ENCODE measurements at places on chromosomes 5 and 9.

DNA sequence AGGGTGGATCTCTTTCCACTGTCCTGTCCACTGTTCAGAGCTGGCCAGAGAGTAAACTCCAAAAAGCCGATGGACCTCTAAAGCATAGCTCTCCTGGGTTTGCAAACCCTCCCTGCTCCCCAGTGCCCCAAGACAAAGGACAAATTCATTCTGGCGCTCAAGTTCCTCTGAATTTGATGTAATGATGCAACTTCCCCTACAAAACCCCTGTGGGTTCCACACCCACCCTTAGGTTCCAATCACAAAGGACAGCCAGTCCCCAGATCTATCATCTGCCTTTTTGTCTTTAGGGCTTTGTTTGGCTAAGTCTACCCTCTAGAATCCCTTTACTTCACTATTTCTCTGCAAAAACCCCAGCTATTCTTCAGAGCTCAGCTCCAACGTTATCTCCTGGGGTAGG is 57.4 kb upstream of the SLC25A51 start:
- no peak for DNase-seq

- no peak for DNase-seq
Observed at GRCh38 chr5:147965715-147966114, 59.4 kb upstream of the C5orf46 start.

DNA sequence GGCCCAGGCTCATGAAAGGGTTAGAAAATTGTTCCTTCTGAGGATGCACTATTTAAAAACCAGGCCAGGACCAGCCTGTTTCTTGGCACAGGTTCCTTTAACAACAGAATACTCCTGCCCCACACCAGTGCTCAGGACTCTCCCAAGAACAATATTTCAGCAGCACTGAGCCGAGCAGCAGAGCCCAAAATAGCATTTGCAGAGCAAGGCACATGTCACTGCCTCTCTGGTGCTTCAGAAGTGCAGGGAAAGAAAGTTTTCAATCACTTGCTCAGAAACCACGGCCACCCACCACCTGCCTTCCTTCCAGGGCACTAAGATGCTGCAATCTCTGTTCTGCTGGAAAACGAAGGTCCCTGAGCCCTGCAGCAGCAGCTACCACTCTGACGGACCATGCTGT is 77.6 kb downstream of the SIL1 start:
- no peak for DNase-seq

DNA sequence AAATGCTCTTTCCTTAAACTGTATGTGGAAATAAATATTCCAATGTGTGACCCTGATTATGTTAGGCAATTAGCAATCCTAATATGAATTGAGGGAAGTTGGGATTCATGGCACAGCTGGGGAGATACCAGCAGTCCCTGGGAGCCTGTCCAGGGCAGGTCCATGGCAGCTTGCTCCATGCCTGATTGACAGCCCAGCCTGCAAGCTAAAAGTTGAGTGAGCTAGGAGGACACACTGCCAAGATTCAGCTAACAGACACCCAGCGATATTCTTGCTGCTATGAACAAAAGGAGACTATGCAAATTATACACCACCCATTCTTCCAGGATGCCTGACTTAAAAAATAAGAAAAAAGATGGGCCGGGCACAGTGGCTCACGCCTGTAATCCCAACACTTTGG is 6.2 kb downstream of the TGFBI start:
- no peak for DNase-seq

GRCh38 chr9:92097997-92098482 is 17.2 kb downstream of the SPTLC1 start:
- no peak for DNase-seq

- DNase-seq, result no peak
Observed at GRCh38 chr5:115458003-115458409, 86.6 kb downstream of the FEM1C start.

DNA sequence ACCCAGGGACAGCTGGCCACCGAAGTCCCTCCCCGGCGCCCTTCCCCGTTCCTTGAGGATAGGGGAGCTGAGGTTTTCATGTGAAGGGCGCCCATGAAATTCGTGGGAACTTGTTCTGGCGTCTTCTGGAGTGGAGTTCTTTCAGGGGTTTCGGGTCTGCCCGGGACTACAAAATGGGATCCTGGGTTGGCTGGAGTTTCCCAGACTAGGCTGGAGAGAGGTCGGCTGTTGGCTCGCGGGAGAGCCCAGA is 3.6 kb upstream of the RGMB start:
- DNase-seq, result no peak

DNA sequence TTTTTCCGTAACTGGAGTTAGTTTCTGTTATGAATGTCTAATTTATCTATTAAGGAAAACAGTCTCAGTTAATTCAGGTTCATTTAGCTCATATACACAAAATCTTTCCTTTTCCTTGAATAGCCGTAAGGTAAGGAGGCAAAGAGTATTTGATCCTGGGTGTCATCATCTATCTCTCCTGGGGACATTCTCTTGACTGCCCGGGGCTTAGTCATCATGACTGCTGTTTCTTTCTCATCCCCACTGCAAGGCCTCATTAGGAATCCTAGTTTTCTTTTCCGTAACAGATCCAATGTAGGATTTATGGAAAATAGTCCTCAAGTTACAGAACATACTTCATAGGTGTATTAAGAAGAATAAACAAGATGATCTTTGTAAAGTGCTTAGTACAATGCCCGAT is 134.9 kb upstream of the CHD1 start:
- no peak for DNase-seq

DNA sequence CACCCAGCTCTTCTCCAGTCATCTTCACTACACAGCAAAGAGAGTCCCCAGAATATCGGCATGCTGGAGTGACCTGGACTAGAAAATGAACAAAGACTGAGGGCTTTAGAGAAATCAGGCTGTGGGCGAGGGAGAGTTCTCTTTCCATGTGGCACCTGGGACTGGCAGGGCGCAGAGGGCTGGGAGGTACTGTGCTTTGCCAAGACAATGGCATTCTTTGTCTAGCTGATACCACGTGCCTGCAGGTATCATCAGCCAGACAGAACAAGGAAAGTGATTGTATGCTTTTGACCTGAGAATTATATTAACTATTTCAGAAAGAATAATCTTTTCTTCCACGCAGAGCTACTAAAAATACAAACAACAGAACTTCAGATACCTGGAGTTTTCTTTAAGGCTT is 30.5 kb downstream of the DDX31 start:
- DNase-seq, result no peak

- DNase-seq, result no peak
Observed at GRCh38 chr9:87614397-87614796, 111.5 kb upstream of the CTSL start.

DNA sequence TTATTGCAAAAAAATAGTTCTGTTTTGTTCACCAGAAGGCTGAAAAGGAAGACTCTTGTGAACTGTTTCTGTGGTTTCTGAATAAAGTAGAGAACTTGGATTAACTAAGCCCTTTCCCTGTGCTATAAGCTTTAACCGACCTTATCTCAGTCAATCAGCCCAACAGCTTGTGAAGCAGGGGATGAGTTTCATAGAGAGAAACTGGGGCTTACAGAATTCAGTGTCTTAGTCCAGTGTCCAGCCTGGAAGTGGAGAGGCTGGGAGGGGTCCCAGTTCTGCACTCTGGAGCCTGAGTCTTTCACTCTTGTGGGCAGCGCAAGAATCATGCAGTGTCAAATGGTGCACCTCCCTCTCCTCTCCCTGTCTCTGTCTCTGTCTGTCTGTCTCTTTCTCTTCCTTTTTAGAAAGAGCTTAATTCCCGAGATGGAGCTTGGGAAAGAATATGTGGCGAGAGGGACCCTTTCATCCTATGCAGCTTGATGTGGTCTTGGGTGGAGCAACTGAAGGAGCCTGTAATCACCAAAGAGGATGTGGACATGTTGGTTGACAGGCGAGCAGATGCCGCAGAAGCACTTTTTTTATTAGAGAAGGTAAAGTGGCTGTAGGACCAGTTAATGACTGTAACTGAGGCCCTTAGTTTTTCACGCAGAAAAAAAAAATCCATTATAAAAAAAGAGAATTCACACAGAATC is 17.0 kb downstream of the PTPDC1 start:
- DNase-seq, result no peak

- DNase-seq, result no peak
Observed at GRCh38 chr5:78720997-78721396, 72.4 kb upstream of the LHFPL2 start.

GRCh38 chr9:79741381-79741780 is 169.6 kb downstream of the TLE4 start:
- no peak for DNase-seq

DNA sequence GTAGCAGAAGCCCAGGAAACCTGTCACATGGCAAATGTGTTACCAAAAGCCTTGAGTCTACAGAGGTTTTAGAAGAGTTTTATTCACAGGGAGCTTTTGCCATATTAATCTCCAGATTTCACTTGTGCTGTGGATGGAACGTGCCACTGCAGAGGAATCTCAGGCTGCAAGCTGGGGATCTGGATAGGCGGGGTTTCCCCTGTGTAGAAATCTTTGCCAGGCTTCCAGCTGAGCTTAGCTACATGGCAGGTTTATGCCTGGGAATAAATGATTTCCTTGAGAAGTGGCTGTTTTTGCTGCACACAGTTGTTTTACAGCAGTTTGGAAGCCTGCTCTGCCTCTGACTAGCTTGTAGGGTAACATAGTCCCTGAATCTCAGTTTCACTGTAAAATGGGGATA is 224.6 kb upstream of the PLPPR1 start:
- no peak for DNase-seq

DNA sequence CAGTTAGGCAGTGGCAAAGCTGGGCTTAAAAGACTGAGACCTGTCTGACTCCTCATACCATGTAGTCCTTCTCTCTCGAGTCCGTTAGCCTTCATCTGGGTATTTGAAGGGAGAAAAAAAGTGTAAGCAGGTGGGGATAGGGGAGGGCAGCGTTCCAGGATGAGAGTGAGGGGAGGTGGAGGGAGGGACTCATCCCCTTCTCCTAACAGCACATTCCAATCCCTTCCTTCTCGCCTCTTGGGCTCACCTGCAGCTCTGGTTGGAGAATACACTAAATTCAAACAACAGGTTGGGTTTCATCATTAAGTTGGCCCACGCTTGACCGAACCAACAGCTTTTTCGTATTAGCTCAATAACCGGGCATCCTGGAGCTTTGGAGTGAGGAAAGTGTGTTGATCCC is 3.6 kb downstream of the NEURL1B start:
- no peak for DNase-seq

DNA sequence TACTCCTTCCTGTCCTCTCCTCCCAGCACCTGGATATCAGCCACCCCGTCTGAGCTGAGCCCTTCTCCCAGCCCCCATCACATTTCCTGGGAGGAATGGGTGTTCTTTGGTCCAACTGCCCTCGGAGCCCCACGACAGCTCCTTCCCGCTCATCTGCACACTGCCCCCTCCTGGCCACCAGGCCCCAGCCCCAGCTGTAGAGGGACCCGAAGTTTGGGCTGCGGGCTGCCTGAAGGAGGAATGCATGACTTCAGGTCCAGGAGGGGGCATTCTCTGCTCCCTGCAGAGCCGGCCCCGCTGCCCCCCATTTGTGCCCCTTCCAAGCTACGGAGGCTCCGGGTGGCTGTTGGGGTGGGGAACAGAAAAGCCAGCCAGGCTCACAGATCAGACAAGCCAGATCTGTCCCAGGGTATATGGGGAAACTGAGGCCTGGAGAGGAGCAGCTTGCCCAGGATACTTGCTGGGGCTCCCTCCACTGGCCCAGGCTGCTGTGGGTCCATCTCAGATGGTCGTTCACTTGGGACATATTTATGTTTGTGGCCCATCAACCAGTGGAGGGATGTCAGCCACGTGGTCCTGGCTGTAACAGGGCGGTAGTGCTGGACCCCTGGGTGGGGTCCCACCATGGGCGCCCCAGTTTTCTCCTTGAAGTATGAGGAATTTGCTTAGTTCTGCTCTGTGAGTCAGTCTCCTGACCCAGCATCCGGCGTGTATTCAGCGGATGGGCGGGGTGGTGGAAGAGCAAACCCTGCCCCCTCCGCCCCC is 33.1 kb downstream of the DAB2IP start:
- no peak for DNase-seq

DNA sequence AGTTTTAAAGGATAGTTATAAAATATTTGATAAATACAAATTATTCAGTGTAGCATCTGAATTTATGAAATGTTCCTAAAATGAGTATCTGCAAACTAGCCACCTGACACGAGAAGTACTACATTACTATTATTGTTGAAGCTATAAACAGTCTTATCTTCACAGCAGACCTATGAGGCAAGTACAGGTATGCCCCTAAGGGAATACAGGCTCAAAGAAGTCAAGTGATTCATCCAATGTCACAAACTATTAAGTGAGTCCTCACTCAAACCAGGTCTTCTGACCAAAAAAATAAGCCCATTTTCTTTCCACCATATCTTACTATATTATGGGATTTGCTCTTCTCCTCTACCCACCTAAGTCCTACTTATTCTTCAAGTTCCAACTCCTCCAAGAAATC is 28.7 kb downstream of the STRBP start:
- no peak for DNase-seq

- DNase-seq, result peak; percentile 59
Observed at GRCh38 chr9:32571969-32572899, 725 bp downstream of the NDUFB6 start.

GRCh38 chr9:74856989-74857388 is 30.7 kb downstream of the TRPM6 start:
- no peak for DNase-seq

GRCh38 chr9:94097788-94098414 is 13.6 kb downstream of the PTPDC1 start:
- no peak for DNase-seq

DNA sequence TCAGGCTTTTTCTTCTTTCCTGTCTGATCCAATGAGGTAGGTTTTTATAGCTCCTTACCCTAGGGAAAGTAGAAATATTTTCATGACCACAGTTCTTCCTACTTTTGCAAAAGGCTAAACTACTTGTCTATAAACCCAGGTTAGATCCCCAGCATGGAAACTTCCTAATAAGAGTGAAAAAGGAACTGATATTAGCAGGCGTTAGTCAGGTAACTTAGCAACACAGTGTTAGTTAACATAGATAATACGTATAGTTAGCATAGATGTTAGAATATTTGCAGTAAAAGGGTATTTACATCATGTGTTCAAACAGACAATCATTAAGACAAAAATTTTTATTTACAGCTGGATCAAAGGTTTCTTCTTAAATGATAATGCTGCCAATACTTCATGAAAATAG is 162.9 kb upstream of the DAB2 start:
- no peak for DNase-seq

GRCh38 chr5:119366540-119366881 is 10.7 kb downstream of the TNFAIP8 start:
- DNase-seq, result no peak

GRCh38 chr9:109193974-109194556 is 27.0 kb upstream of the FRRS1L start:
- DNase-seq, result no peak

GRCh38 chr5:146888351-146888978 is 9.9 kb upstream of the PPP2R2B start:
- DNase-seq, result no peak
